ENCODE measurements at places on chromosomes 5 and 9.

DNA sequence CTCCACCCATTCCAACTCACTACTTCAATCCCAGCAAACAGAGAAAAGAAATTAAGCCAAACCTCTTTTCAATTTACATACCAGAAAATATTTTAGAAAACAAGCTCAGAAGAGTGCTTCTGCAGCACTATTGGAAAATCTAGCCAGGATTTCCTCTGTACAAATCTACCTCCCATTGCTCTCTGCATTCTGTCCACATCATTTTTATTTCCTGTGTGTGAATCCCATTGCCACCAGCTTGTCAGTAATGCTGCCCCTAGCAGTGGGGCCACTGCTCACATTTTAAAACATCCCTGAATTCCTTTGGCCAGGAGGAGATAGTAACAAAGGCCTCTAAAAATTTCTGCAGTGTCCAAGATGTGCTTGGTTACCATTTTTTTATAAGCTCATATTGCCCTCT lies 232.5 kb downstream of the ARRDC3 start:
- no peak for DNase-seq

GRCh38 chr5:167208911-167209310 lies 1082.5 kb upstream of the WWC1 start:
- DNase-seq, result no peak

DNA sequence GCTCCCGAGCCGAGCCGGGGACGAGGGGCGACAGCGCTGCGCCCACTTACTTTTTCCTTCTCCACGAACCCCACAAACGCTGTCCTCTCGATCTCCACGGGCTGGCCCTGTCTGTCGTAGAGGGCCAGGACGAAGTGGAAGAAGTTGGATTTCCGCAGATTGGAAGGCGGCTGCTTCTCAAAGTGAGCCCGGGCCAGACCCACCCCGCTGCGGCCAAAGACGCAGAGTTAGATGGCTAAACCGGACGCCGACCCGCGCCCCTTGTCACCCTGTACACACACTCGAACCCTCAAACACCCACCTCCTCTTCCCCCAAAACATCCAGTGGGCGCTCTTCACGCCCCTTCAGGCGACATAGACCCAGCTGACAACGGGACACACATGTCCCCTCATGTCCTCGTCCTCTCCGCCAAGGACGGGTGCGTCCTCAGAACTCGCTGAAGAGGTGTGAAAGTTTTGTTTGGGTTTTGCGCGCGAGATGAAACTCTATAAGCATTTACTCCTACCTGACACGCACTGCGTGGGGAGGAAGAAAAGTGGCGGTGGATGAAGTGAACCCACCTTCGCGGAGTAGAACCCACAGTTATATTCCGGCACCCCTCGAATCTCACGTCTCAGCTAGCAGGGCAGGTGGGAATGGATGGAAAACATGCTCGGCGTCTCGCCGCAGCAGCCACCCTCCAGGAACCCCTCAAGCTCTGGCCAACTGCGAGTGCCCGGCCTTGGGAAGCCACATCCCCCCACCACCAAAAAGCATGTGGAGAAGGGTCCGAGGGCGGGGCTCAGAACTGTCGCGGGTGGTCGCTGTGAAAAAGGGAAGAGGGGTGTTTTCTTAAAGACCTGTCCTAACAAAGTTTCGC lies 2.6 kb downstream of the EBF1 start:
- DNase-seq, result no peak

- DNase-seq, result no peak
These were observed 169.7 kb upstream of the SMARCA2 start for GRCh38 chr9:1845425-1845824.

- DNase-seq, result no peak
These were observed 9.0 kb downstream of the CD274 start for GRCh38 chr9:5459289-5459829.
